ENCODE measurements at places on chromosomes 7 and 10.
A peak's percentile ranks its signal among the peaks of the same experiment; 100 is the strongest.

GRCh38 chr7:23472556-23472955 lies 2.3 kb upstream of the IGF2BP3 start:
- no peak for DNase-seq

GRCh38 chr10:131751827-131752775 lies 148.7 kb upstream of the PPP2R2D start:
- no peak for DNase-seq

DNA sequence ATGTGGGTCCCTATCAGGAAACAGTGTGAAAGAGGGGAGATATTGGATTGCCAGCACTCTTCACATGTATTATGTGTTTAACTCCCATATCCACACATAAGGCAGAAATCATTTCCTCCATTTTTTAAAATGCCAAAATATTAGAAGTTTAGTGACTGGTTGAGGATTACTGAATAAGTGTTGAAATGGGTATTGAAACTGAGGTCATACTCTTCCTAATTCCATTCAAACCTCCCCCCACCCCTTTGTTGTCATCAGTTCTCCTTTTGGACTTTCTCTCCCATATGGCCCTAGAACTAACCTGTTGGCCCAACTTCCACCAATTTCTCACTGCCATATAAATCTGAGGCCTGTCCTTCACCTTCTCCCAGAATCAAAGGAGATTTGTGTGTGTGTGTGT lies 81.6 kb downstream of the EVX1 start:
- no peak for DNase-seq

DNA sequence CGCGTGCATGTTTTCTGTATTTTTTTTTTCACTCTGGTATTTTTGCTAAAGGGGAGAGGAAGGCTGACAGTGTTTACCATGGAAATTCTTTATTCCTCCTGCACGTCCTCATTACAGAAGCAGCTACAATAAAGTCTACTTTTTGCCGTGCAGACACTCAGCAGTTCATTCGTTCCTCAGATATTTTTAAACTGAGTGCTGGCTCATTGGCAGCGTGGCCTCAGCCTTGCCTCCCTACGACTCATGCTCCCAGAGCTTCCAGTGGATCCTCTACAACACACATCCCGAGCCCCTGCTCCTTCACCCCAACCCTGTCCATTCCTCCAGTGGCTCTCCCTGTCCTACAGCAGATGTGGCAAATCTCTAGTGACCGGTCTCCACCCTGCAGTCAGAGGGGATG lies 239.2 kb upstream of the ZMIZ1 start:
- DNase-seq = no peak

GRCh38 chr7:21898265-21898930 lies 47.3 kb downstream of the CDCA7L start:
- no peak for DNase-seq

GRCh38 chr7:31263338-31263737 lies 77.2 kb downstream of the NEUROD6 start:
- DNase-seq = no peak

- no peak for DNase-seq
These were observed 104.9 kb downstream of the RAPGEF5 start for GRCh38 chr7:22252016-22252415.

- no peak for DNase-seq
These were observed 52.7 kb upstream of the DKK1 start for GRCh38 chr10:52261362-52261761.

DNA sequence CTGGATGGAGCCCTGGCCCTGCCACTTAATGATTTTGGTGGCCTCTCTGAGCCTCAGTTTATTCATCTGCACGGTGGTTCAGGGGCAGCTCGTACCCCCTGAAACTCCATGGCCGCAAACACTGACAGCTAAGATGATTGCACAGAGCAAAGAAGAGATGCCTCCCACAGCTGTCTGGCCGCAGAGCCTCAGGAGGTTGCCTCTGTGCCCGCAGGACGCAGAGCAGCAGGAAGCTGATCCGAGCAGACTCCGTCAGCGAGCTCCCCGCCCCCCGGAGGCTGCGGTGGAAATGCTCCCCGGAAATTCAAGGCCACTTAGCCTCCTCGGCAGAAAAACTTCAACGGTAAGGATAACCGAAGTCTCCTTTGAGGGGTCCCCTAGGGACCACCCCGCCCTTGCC lies 30.2 kb upstream of the C10orf53 start:
- no peak for DNase-seq

DNA sequence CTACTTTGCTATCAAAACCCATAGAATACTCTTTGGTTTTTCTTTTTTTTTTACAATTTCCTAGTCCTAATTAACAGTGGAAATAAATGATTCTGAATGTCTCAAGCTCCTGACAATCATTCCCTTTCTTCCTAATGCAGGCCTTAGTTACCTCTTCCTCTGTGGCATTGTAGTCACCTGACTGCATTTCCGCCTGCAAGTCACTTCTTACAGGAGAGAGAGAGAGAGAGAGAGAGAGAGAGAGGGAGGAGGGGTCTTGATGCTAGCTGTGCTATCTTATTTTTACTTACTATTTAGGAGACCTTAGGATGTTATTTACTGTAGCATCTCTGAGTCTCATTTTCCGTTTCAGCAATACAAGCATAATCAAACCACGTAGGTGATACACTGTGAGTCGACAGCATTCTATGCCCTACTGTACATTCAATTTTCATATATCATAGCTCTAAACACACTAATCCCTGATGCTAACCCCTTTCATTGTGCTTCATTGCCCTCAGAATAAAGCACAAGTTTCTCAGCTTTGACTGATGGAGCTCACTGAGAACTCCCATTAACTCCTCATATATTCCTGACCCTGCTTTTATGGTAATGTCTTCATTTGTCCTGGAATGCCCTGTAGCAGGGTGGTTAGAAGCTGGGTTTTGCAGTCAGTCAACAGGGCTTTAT lies 1237.3 kb downstream of the XPNPEP1 start:
- no peak for DNase-seq

GRCh38 chr7:111710839-111711380 lies 148.6 kb upstream of the IMMP2L start:
- DNase-seq = no peak

DNA sequence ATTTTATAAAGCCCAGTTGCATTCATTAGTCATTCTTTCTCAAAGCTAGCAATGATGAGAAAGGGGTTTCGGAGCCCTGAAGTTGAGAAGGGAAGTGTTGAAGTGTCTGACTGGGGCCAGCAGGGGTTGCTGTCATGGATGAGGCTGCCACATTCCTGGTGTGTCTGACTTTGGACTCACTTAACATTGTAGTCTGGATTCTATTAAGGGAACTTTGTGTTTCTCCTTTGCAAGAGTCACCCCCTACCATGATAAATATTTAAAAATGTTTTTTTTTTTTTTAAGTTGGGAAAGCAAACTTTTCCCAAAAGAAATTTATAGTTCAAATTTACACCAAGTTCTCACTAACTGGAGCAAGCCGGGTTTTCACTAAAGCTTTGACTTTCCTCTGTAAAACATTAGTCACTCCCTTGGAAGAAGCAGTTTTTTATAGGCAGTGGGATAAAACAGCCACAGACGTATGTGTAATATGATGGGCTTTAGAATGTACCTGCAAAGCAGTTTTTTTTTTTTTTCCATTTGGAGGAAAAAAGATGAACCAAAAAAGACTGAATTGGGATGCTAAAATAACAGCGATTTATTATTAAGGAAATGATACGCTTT lies 243.6 kb downstream of the TWIST1 start:
- no peak for DNase-seq

GRCh38 chr7:28627263-28627653 lies 214.9 kb downstream of the CREB5 start:
- DNase-seq = no peak

DNA sequence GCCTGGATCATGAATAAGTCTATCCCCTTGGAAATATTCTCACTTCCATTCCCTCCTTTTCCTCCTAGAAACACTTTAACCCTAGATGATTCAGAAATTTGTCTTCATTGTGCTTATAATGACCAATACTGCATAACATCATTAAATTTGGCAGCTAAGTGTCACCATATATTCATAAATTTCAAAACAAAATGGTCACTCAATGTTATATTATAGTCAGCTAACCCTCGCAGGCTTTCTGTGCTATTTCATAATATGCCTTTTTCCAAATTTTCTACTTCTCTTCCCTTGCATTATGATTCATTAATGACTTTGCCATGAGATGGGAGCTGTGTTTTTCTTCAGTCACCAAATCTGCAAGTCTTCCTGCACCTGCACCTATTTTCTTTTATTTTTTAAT lies 308.3 kb upstream of the AKR1E2 start:
- DNase-seq = no peak

DNA sequence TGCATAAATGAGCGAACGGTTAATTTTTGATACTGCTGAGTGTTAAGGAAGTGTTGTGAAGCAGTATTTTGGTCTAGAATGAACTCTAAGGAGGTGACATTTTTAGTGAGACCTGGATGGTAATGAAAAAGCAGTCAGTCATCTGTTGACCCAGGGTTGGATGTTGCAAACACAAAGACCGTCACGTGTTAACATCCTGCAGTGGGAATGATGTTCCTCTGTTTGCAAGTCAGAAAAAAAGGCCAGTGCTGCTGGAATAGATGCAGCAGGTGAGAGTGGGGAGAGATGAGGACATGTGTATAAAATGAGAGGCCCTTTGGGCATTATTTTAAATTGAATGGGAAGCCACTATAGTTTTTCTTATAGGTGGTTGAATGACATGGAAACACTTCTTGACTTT lies 39.3 kb downstream of the INSYN2A start:
- DNase-seq = no peak

DNA sequence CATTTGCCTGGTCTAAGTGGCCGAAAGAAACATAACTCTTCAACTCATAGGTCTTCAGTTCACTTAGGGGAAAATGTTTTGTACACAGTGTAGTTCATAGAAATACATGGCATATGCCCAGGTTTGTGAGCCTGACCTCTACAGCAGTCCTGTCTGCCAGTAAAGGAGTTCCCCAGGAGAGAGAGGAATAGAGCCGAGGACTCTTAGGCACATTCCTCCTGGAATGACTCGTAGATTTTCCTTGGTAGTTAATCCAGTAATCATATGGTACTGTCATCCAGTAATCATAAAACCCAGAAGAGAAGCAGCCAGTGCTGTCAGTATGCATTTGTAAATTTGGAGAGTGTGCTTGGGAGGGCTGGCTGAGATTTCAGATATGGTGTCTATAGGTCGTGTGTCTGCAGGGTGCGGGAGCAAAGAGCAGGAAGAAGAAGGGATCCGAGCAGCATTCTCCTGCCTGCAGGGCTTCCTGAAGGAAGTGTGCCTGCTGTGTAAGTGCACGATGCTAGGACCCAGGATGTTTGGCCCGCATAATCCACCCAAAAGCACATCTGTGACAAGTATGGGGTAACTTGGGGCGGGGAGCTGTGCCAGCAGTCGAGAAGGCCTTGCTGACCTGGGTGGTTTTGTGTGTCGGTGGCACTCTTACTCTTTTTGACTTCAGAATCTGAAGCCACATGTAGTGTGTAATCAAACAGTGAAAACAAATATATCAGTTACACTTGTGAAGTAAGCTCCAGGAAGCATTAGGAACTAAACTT lies 13.9 kb downstream of the EIF4H start:
- DNase-seq = no peak

DNA sequence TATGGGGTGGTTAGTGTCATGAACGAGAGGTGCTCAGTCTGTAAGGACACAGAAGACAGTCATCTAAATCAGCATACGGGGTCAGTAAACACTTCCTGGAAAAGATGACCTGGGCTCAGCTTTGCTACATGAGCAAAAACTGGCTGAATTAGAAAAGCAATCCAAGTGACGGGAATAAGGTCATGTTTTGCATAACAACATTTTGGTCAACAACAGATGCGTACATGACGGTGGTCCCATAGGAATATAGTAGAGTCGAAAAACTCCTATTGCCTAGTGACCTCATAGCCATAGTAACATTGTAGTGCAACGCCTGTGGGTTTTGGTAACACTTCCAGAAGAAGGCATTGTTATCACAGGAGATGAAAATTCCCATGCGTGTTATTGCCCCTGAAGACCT lies 92.9 kb downstream of the CTNNA3 start:
- no peak for DNase-seq

- DNase-seq = peak; percentile 57
These were observed at the start of gene FAM131B for GRCh38 chr7:143362131-143363015. Gene FAM131B, minus strand, starts transcription at chr7:143362713. Its CDS starts 110 bp downstream, at chr7:143362603.

- DNase-seq = no peak
These were observed 57.8 kb downstream of the TRIL start for GRCh38 chr7:28900311-28900710.

- no peak for DNase-seq
These were observed 38.5 kb downstream of the TCERG1L start for GRCh38 chr10:131272897-131273451.

GRCh38 chr10:129035052-129035827 lies 431.8 kb upstream of the MGMT start:
- DNase-seq = no peak

All from NCI-H345 (cell line).